Mesenteric fat pad (tissue), 1 donor: ENCODE measurements at places on chromosomes 5 and 9. TPM values are rescaled to one million over a fixed set of nuclear protein-coding genes. Genes with fewer than 3 reads are reported as not detected.
A peak's percentile ranks its signal among the peaks of the same experiment; 100 is the strongest.

DNA sequence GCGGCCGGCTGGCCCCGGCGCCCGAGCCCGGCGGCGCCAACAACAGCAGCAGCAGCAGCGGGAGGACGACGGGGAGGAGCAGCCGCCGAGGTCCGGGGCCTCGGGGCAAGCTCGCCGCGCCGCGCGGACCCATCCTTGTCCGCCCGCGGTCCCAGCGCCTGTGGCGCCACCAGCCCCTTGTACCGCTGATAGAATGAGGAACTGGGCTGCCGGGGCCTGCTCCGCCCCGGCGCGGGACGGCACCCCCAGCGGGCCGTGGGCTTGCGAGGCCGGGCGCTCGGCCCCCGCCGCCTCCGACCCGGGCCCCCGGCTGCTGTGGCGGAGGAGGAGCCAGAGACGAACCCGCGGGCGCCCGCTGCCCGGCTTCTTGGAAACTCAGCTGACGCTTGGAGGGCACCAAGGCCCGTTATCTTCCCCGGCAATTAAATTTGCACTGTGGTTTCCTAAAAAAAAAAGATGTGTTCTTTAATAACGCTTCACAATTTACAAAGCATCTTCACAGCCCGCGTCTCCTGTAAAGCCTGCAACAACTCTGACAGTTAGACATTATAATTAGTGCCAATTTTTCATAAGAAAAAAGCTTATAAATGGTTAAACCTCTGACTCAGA lies at the start of gene ARSB:
TSS of gene ARSB (minus strand) at position 195 of the 609 bp plus-strand sequence. CDS start at position 133, 62 bp downstream.
- peak; percentile 90 for DNase-seq

- DNase-seq: no peak
These were observed 172.2 kb upstream of the ANKRD55 start for GRCh38 chr5:56405116-56405908.

GRCh38 chr5:123448017-123448617 lies 24.9 kb upstream of the CEP120 start:
- no peak for DNase-seq

- DNase-seq: peak; percentile 64
These were observed 14.4 kb downstream of the FGD3 start for GRCh38 chr9:92961627-92962302.

DNA sequence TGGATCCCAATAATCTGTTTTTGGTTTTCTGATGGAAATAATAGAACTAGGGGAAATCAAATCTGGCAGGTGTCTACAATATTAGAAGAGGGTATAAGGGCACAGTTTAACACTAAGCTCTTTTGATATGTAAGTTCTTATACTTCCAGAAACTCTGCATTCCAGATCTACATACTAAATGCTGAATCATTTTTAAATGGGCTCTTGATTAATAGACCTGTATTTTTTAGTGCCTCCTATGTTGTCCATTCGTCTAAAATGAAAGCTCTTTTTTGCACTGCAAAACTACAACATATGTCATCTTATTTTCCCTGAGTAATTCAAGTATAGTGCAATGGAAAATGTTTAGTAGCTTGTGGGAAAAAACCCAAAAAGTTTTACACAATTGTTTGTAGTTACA lies 44.2 kb downstream of the NR6A1 start:
- DNase-seq: no peak

SGTB gene
- 13.0 TPM for total RNA-seq

BRINP1 gene
- not detected for total RNA-seq

DNA sequence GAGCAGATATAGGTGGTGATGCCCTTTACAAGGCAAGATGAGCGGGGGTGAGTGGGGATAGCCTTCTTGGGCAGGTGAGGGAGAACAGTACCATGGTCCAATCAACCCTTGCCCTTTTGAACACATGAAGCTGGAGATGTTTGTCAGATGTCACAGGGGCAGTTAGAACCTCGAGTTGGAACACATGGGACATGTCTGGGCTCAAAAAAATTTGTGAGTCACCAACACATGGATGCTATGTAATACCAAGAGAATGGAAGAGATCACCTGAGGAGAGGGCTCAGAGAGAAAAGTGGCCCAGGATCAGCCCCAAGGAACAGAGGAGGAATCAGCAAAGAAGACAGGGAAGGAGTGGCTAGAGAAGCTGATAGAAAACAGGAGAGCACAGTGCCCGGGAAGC lies 4.7 kb downstream of the PHYKPL start:
- no peak for DNase-seq

DNA sequence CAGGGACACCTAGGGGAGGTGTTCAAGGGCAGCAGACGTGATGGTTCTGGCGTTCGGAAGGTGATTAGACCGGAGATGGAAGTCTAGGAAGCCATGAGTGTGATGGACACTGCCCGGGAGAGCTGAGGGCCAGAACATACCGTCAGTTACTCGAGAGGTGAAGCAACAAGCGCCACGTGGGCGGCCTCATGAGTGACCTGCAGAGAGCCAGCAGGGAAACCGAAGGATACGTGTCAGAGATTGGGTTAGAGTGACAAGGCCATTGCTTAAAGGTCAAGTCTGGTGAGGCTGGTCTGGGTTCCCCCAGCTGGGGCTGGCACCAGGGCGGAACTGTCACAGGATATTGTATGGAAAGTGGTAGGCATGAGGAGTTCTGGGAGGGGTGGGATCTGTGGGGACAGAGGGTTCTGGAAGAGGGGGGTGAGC lies 60.0 kb downstream of the C9orf50 start:
- DNase-seq: no peak

DNA sequence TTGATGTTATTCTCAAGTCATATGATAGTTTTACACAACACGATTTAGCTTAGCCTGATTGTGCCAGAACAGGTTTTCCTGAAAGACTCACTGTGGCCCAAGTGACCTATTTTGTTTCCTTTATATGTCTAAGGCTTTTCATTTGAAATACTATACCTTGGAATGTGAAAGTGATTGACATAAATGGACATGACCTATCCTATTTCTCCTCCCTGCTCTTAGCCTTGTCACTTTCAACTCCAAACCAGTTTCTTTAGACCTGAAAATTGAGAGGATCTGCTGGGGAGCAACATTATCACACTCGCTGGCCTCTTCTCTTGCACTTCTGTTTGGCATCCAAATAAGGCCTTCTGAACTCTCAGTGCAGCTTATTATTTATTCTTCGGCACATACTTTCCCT lies 496.8 kb downstream of the MAT2B start:
- no peak for DNase-seq

GRCh38 chr5:41831155-41831554 lies 39.1 kb downstream of the OXCT1 start:
- no peak for DNase-seq

DNA sequence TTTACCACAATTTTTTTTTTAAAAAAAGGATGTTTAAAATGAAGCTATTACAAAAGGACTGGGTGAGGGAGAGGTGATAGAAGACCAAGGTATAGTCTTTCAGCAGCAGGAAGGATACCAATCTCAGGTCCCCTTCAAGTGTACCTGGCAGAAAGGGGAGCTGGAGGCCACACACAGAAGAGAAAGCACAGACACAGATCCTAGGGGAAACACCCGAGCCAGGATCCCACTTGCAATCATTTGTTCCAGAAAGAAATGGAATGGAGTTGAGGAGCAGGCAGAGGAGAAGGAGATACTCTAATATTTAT lies 5.6 kb downstream of the GNPDA1 start:
- DNase-seq: no peak

BTNL8 gene
- 0.96 TPM for total RNA-seq

FOXI1 gene
- not detected for total RNA-seq
